Smooth muscle cell of the pulmonary artery (primary cell): ENCODE measurements at places on chromosomes 1 and 21. TPM values are rescaled to one million over a fixed set of nuclear protein-coding genes. Genes with fewer than 3 reads are reported as not detected.

The RGS18 gene
- 0.07 TPM in 1 of 2 replicates, not detected in the other for total RNA-seq

The CD48 gene
- total RNA-seq, result not detected in 2 replicates

The HUNK gene
- total RNA-seq, result not detected in 2 replicates

The OPTC gene
- total RNA-seq, result not detected in 2 replicates

The NEK2 gene
- 2.5 and 8.5 TPM in 2 replicates for total RNA-seq

The AGT gene
- total RNA-seq, result 0.86 and 2.7 TPM in 2 replicates

The DIO1 gene
- total RNA-seq, result not detected in 2 replicates

The SLC16A4 gene
- total RNA-seq, result 45.7 and 53.7 TPM in 2 replicates

The CDC20 gene
- 7.9 and 16.5 TPM in 2 replicates for total RNA-seq

The SPATA1 gene
- total RNA-seq, result 0.46 and 0.63 TPM in 2 replicates

The SH2D5 gene
- total RNA-seq, result 1.0 and 16.6 TPM in 2 replicates

The SLFNL1 gene
- total RNA-seq, result 0.46 and 0.86 TPM in 2 replicates

The AJAP1 gene
- total RNA-seq, result 0.65 TPM in 1 of 2 replicates, not detected in the other

The COL6A2 gene
- 3,111 and 4,259 TPM in 2 replicates for total RNA-seq
